ENCODE measurements at places on chromosomes 1 and 21. TPM values are rescaled to one million over a fixed set of nuclear protein-coding genes. Genes with fewer than 3 reads are reported as not detected.

- H3K27ac ChIP-seq = peak overlapping the region; percentile 96
- no peaks in the 10 kb centered on the region for H3K36me3 ChIP-seq
- H3K27me3 ChIP-seq = no peaks in the 10 kb centered on the region
- DNase-seq = no peak
- peaks cover 37% of the 10 kb centered on the region for H3K4me1 ChIP-seq
Observed at GRCh38 chr1:63729227-63729620, 44.6 kb upstream of the ROR1 start.

DNA sequence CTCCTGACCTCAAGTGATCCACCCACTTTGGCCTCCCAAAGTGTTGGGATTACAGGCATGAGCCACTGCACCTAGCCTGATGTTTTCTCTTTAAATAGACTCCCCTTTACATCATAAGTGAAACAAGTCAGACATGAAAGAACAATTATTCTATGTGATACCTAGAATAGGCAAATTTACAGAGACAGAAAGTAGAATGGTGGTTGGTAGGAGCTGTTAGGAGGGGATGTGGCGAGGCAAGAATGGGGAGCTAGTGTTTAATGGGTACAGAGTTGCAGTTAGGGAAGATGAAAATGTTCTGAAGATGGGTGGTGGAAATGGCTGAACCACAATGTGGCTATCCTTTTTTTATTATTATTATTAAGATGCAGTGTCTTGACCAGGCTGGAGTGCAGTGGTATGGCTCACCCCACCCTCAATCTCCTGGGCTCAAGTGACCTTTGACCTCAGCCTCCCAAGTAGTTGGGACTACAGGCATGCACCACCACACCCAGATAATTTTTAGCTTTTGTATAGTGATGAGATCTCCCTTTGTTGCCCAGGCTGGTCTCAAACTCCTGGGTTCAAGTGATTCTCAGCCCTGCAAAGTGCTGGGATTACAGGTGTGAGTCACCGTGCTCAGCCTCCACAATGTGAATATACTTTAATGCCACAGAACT is 28.4 kb downstream of the ELF3 start:
- no peak overlapping the region for H3K4me3 ChIP-seq
- H3K27me3 ChIP-seq = no peaks in the 10 kb centered on the region
- H3K36me3 ChIP-seq = no peaks in the 10 kb centered on the region
- H3K4me1 ChIP-seq = peaks cover 18% of the 10 kb centered on the region
- no peak overlapping the region for H3K27ac ChIP-seq

- no peaks in the 10 kb centered on the region for H3K4me1 ChIP-seq
- no peaks in the 10 kb centered on the region for H3K36me3 ChIP-seq
- H3K27ac ChIP-seq = no peak overlapping the region
Observed at GRCh38 chr1:81848880-81849682, 48.3 kb downstream of the ADGRL2 start.

DNA sequence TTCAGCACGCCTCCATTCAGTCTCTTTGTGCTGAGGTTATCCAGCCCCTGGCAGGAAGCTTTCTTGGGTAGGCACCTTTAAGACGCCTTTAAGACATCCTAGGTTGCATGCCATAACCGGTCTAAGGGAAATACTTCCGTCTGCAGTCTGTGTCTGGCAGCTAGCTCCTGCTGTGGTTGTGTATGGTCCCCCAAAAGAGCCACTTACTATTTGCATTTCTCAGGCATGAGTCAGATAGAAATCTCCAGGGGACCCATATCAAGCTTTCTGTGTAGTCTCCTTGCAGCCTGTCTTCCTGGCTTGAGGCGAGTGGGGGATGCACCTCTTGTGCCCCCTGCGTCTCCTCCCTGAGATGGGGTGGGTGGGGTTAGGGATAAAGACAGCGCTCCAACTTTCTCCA is 10.0 kb upstream of the RYR2 start:
- 0 out of 2 replicates have a peak, but pooled peaks cover 5% of the 10 kb centered on the region for H3K27me3 ChIP-seq
- no peak overlapping the region for H3K4me3 ChIP-seq
- H3K4me1 ChIP-seq = no peaks in the 10 kb centered on the region
- H3K27ac ChIP-seq = no peak overlapping the region
- H3K36me3 ChIP-seq = no peaks in the 10 kb centered on the region

DNA sequence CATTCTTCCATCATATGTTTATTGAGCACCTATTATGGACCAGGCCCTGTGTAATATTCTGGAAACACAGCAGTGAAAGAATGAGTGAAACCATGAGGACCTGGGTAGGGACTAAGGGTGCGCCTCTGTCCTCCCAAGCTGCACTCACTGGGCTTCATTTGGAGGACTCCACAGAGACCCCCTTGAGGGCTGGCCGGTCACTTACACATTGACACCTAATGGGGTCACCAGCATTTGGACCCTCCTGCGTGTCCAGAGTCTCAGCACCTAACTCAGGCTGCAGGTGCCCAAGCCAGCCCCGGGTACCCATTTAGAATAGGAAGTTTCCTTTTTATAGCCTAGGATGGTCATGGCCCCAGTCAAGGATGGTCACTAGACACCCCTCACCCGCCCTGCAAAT is 2.8 kb upstream of the FNDC5 start:
- H3K4me3 ChIP-seq = no peak overlapping the region
- H3K4me1 ChIP-seq = 0 out of 2 replicates have a peak, but pooled peaks cover 4% of the 10 kb centered on the region
- H3K27ac ChIP-seq = no peak overlapping the region
- H3K27me3 ChIP-seq = peaks cover 10% of the 10 kb centered on the region
- H3K36me3 ChIP-seq = no peaks in the 10 kb centered on the region

DNA sequence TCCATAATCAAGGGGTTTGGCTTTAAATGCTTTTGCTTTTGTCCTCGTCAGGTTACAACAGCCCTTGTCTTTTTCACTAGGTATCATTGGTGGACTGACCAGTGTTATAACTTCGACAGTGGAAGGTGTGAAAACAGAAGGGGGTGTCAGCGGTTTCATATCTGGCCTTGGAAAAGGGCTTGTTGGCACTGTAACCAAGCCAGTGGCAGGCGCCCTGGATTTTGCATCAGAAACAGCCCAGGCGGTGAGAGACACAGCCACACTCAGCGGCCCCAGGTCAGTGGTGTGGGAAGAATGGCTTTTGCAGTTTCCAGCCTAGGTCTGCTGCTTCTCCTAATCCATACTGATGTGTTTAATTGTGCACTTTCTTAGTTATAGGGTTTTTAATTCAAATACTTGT is 157.9 kb downstream of the DHRS3 start:
- H3K36me3 ChIP-seq = no peaks in the 10 kb centered on the region
- peaks cover 77% of the 10 kb centered on the region for H3K4me1 ChIP-seq
- DNase-seq = no peak
- H3K27ac ChIP-seq = no peak overlapping the region
- no peaks in the 10 kb centered on the region for H3K27me3 ChIP-seq

DNA sequence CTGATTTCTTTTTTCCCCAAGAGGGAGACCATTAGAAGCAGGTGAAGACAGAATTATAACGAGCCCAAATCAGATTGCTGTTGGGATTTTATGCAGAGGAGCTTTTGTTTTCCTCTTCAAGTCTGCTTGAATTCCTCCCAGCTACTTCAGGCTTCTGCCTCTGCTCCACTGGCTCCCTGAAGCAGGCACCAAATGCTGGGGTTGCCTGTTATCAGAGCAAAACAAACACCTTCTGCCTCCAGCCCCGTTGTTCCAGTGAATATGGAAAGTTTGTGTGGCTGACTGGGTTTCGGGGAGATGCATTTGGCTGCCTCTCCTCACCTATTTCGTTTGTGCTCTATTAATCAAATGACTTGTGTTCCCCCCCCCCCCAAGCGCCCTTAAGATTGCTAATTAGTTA is 209.2 kb downstream of the URB2 start:
- H3K27me3 ChIP-seq = peaks cover 74% of the 10 kb centered on the region
- H3K4me3 ChIP-seq = no peak overlapping the region
- no peak for DNase-seq
- no peaks in the 10 kb centered on the region for H3K4me1 ChIP-seq
- H3K27ac ChIP-seq = no peak overlapping the region

Gene GJA8
- not detected for total RNA-seq

Gene KRTAP26-1
- total RNA-seq = not detected

Gene NPPA
- not detected for total RNA-seq

Gene RGSL1
- not detected for total RNA-seq
